ENCODE measurements at places on chromosomes 12 and 14.

DNA sequence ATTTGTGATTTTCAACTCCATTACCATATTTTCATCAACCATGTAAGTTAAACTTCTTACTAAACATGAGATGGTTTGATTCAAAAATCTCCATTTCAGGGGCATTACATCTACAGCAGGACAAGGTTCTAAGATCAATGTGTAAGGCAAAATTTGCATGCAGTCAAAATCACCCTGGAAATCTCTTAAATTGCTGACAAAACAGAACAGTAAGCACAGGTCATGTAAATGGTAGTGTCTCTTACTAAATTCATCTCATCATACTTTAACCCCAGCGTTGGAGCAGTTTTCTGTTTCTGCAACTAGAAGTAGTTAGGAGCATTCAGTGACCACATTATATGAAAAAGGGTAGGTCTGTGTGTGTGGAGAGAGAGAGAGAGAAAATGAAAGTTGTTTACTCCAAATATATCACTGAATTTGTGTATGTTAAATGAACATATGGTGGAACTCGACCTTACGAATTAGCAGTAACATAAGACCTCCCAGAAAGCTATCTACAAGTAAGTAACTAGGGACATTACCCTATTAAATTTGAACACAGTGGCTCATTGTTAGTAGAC lies 227.5 kb downstream of the SSPN start:
- no peak for DNase-seq

GRCh38 chr14:70808416-70809224 lies 693 bp downstream of the MAP3K9 start:
- peak; percentile 9 for DNase-seq

- DNase-seq, result no peak
Measured at GRCh38 chr14:99891900-99892299, 98.7 kb downstream of the EML1 start.

GRCh38 chr12:25787701-25788100 lies 170.8 kb upstream of the RASSF8 start:
- DNase-seq, result no peak

- DNase-seq, result no peak
Measured at GRCh38 chr12:62758216-62758615, 176.7 kb downstream of the PPM1H start.

GRCh38 chr14:68775614-68776126 lies 17.2 kb downstream of the ZFP36L1 start:
- no peak for DNase-seq

- no peak for DNase-seq
Measured at GRCh38 chr12:19904819-19905218, 463.5 kb upstream of the PDE3A start.
